ENCODE measurements at places on chromosomes 12 and 14.

DNA sequence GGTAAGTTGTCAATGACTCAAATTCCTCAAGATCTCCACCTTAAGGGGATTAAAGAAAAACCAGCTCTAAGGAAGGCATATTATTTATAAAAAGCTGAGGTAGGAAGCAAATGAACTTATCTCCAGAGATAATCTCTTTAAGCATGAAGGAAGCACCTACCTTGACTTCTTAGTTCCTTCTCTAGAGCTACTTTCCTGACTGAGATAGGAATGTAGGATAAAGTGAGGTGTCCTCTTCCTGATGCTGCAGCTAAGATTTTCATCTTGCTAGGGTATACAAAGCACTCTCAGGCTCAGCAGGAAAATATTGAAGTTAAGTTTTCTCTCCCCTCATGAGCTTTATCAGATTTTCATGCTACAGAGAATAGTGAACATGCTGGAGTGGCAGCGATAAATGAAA is 163.0 kb upstream of the E2F7 start:
- no peak for DNase-seq

DNA sequence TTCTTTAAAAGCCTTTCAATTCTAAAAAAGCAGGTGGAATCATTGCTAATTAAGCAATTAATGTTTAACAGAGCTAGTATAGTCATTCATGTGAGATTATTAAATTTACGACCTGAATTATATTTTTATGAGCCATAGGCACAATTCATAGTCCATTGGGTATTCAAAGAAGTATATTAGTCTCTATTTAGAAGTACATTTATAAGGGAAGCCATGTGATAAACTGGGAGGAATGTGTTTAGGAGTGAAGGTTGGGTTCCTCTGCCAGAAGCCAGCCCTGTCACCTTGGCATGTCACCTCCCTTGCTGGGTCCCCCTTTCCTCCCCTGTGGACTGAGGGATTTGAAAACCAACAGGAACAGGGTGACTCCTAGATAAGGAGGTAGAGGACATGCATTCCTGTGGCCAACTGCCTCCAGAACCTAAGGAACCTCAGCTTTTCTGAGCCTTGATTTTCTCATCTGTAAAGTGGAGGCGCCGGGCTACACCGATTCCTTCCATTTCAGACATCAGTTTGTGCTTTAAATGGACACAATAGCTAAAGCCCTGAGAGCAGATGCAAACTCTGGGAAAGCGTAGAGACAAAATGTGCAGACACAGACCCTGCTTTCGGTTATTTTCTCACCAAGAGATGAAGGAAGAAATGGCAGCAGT is 5.4 kb upstream of the KRT2 start:
- DNase-seq: no peak

DNA sequence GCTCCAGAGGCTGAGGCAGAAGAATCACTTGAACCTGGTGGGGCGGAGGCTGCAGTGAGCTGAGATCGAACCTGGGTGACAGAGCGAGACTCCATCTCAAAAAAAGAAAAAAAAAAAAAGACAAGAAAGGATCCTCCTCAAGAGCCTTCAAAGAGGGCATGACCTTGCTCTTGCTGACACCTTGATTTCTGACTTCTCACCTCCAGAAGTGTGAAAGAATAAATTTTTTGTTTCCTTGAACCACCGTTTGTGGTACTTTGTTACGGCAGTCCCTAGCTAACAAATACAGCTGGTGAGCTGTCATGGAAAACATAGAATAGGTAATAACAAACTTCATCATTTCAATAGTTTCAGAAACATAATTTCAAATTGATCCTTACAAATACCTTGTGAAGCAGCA is 1.9 kb upstream of the ACTR10 start:
- DNase-seq: no peak

DNA sequence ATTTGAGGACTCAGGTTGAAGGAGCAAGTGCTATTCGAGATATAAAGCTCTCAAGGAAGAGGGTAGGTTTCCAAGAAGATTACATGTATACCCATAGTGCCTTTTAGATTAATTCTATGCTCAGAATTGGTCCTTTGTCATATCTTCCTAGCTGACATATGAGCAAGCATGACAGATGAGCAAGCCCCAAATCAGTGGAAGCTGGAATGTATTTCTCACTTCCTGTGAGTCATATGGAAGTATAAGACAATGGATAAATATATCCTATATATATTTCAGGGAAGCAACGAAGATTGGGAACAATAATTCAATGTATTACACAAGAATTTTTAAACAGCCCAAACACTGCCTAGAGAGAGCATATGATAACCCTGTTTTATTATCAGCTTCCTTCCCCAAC is 674.1 kb upstream of the ATXN7L3B start:
- DNase-seq: no peak

DNA sequence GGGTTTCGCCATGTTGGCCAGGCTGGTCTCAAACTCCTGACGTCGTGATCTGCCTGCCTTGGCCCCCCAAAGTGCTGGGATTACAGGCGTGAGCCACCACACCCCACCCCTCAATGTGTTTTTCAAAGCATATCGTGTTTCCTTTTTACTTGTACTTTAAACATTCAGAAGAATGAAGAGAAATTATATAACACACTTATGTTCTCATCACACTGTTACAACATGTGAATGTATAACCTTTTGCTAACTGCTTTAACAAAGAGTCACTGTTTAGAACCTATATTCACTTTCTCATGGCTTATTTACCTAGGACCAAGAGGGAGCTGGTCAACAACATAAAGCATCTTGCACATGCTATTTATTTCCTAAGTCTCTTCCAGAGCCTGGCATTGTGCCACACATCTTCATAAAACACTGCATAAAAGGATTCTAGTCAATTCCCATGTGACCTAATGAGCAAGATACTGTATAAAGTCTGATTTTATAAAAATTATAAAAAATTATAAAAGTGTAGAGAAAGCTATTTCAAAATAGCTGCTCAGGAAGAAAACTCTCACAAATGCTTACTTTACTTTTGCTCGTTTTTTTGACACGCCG is 16.0 kb upstream of the ACTR6 start:
- no peak for DNase-seq

- DNase-seq: no peak
These were observed 27.4 kb downstream of the SINHCAF start for GRCh38 chr12:31298515-31298910.

DNA sequence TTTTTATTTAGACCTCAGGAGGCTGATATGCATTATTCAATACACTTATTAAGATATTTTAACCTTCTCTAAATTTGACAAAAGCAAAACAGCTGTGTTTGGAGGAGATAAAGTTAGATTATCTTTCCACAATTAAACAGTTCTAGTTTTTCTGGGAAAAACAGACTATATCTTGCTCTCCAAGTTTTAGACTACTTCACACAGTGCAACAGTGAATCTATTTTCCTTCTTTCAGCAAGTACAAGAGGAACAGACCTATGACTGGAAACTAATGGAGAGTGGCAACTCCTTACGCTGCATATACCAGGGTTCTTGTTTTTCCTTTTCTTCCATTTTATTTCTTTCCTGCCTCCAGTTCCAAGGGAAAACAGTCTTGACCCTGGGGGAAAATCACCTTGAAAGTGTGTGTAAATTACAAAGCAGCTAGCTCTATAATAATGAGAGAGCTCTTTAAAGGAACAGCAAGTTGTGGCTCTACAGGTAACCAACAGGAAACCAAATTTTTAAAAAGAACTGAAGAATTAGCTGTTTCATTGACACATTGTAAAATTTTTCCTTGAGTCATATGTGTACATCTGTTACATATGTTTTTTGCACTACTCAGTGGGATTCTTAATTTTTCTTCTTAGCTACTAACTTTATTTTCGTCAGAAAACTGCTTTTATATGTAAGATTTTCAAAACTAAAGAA is 27.4 kb downstream of the DNM1L start:
- DNase-seq: no peak

DNA sequence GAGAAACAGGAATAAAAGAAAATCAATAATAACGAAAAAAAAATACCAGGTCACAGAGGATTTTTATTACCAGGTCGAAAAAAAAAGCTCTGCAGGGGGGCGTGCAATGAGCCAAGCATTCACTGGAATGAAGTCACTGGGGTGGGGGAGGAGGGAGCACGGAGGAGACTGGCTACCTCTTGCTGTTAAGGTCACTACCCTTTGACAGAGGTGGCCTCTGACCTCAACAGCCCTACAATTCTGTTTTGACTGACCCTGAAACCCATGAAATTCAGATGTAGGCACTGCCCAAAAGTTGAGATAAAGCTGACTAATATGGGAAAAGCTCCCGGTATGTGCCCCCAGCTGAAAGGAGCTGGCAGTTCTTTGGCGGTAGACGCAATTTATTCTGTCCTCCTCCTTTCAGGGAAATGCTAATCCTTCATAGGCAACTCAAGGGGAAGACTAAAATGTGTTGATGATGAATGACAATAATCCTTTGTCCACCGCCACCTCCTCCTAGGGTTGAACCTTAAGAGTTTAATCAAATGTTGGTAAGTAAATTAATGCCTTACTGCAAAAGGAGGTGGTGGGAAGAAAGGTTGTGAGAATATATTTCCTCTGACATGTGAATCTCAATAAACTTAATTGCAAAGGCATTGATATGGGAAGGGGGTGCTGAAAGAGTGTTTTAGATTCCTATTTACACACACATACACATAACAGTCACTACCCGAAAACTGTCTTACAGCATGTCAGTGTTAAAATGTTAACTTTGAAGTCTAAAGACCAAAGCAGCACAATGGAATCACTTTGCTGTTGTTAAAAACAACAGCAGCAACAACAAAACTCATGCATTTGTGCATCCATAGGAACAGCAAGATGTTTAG is 6.3 kb upstream of the RIC8B start:
- DNase-seq: no peak

DNA sequence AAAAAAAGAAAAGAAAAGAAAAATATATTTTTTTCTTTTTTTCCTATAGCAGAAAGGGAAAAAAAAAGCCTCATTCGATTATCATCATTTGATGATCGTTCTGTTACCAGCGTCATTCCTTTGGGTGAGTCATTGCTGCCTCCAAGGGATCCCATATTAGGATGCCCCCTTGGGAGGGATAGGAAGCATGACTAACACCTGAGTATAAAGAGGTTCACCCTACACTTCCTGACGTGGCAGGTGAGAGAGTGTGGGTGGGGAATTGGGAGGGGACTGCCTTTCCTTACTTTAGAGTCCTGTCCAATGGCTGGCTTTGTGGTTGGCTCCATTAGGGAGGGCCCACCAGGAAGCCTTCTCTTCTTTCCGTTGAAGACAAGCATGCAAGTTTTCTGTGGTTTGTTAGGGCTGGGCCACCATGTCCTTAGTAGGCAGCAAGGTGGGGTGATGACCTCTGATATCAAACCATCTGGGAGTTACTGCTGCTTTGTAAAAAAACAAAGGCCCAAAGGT is 56.1 kb upstream of the FUT8 start:
- DNase-seq: no peak

DNA sequence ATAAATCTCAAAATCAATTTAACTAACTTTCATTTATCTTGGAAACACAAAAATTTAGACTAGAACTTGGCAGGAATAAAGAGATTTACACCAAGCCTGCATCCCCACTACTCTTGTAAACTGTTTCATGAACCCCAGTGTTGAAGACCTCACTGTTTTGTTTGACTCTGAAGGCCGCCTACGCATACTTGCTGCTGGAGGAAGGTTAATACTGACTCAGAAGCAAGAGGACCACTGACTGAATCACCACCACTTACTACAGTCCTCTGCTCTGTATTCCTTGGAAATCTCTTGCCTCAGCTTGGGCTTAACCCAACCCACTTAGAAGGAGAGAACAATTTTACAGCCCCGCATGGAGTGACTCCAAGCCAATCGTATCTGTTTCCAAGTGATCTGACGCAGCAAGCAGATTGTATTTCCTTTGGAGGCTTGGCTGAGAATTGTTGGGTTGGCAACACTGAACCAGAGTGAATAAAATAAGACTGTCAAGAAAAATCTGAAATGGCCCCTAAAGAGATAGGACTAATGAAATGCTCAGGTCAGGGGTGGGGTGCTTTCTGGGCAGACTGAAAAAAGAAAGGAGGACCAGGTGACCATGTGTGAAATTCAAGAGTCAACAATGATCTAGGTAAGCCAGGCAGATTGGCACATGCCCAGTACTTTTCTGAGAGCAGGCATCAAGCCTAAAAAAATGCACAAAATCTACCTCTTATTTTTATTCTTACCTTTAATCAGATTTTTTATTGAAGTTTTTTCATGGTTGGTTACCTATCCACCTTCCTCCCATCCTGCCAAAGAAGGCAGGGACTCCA is 248.6 kb downstream of the ZFP36L1 start:
- no peak for DNase-seq

- no peak for DNase-seq
These were observed 91.4 kb downstream of the DNAH10 start for GRCh38 chr12:123853396-123854070.

All from stimulated activated CD8-positive, alpha-beta memory T cell treated with anti-CD3 and anti-CD28 coated beads, Interleukin-2, amount 100 ng/mL, for 1 hour (primary cell).